Astrocyte (in vitro differentiated cells and primary cell): ENCODE measurements at places on chromosomes 3 and 15. TPM values are rescaled to one million over a fixed set of nuclear protein-coding genes. Genes with fewer than 3 reads are reported as not detected.
A peak's percentile ranks its signal among the peaks of the same experiment; 100 is the strongest.

- DNase-seq, result no peak
These were observed 4.6 kb downstream of the GRM2 start for GRCh38 chr3:51711352-51712037.

- no peak for DNase-seq
These were observed at the start of gene PLCL2 for GRCh38 chr3:16884748-16885592. TSS of gene PLCL2 (plus strand) at chr3:16884955. CDS start at chr3:16885040, 85 bp downstream.

DNA sequence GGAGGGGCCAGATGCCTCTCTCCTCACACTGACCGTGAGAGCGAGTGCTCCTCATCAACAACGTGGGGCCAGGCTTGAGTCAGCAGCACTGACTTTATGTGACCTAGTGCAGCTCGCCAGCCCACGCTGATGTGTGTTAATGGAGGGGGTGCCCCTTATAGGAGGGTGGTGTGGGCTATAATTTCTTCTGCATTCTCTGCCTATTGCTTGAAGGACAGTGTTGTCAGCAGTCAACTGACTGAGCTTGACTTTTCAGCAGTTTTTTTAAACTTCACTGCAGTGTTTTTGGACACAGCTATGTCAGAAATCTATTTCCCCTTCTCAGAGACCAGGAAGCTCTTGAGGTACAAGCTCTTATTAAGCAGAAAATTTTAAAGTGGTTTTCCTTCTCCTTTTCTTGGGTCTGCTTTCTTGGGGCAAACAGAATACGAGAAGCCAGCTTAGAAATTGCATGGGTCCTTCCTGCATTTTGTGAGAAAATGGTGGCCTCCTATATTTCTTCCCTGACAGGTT is 304.8 kb upstream of the CTDSPL start:
- no peak for DNase-seq

GRCh38 chr3:184914628-184915027 is 102.7 kb downstream of the VPS8 start:
- peak; percentile 43 for DNase-seq

The GPR176 gene
- total RNA-seq, result 33.5 and 35.4 TPM in 2 replicates

GRCh38 chr15:26790118-26790517 is 17.3 kb upstream of the GABRB3 start:
- no peak for DNase-seq

The CCDC33 gene
- total RNA-seq, result 0.41 and 0.96 TPM in 2 replicates

The IL17RB gene
- total RNA-seq, result 0.16 TPM in 1 of 2 replicates, not detected in the other

DNA sequence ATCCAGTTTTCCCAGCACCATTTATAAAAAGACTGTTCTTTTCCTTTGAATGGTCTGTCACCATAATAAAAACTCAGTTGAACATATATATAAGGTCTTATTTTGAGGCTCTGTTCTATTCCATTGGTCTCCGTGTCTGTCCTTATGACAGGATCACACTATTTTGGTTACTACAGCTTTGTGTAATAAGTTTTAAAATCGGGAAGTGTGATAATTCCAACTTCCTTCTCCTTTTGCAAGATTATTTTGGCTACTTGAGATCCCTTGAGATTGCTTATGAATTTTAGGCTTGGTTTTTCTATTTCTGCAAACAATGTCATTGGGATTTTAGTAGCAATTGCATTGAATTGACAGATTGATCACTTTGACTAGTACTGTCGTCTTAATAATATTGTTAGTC is 35.7 kb downstream of the SACM1L start:
- no peak for DNase-seq

DNA sequence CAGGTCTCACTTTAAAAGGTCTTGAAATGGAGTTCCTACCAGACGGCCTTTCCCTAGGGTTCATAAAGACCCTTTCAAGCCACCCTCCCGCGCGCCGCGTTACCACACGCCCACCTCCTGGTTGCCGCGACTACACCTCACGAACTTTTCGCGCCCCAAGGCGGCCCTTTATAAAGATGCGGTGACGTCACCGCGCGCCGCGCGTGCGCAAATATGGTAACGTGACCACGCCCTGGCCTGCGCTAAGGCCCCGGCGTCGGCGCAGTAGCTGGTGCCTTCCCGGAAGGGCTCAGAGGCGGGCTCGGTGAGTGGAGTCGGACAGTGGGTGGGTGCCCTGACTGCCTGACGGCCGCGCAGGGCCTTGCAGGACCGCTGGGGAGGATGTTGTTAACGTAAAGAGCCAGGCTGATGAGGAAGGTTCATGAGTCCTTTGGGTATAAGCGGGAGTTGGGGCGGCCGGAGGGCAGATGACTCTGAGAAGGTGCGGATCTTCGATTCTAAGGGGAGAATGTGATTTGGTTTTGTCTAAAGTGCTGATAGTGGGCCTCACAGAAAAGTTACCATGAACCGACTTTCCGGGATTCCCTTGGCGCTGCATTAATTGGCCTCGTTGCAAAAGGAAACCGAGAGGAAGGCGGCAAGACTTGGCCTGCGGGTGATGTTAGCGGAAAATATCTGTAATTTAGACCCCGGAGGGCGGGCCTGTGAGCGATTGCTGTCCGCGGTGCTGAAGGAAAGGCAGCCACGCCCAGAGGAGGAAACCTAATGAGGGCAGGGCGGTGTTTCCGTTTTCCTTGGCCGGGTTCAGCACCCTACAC is 54.4 kb downstream of the FEZF2 start:
- DNase-seq, result peak; percentile 68

GRCh38 chr3:140023616-140024530 is 88.9 kb downstream of the CLSTN2 start:
- no peak for DNase-seq

DNA sequence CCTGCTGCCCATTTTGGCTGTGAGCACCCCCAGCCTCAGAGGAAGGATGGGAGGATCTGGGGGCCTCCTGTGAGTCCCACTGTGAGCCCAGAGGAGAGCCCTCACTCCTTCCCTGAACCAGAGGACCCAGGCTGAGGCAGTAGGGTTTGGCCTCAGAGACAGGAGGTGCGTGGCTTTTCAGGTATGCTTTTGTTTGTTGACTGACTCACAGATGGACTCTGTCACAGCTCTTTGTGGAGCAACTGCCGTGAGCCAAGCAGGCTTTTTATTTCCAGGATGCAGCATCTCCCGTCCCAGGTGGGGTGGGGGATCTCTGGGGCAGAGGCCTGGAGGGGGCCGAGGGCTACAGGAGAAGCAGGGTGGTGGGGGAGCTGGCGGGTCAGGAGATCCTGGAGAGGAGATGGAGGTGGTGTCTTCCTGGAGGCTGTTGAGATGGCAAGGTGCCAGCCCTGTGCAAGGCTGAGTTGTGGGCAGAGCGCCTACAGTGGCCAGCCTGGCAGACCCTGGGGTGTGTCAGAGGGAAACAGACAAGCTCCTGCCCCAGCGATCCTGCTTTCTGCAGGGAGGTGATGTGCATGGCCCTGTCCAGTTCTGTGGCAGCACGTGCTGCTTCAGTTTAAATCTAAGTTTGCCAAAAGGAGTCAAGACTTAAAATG is 24.0 kb downstream of the PLXNA1 start:
- peak; percentile 7 for DNase-seq

GRCh38 chr15:28106294-28107110 is 7.4 kb upstream of the OCA2 start:
- DNase-seq, result no peak

- DNase-seq, result no peak
These were observed 63.2 kb upstream of the ATP11B start for GRCh38 chr3:182729903-182730674.

The IQCF5 gene
- not detected in 2 replicates for total RNA-seq

The ATP10A gene
- 21.1 and 36.6 TPM in 2 replicates for total RNA-seq

DNA sequence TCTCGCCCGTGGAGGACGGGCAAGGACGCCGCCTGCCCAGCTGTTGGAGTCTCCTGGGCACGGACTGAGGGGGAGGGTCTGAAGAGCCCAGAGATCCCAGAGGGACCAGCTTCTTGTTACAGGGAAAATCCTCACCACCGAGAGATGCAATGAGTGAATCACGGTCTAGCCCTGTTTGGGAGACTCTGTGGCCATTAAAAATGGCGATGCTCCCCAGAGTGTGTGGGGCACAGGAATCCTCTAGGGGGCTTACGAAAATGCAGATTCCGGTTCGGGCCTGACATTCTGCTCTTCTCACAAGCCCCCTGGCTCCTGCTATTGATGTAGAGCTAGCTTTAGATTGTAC is 35.5 kb upstream of the EPHB3 start:
- DNase-seq, result no peak

The TRPM1 gene
- not detected in 2 replicates for total RNA-seq

DNA sequence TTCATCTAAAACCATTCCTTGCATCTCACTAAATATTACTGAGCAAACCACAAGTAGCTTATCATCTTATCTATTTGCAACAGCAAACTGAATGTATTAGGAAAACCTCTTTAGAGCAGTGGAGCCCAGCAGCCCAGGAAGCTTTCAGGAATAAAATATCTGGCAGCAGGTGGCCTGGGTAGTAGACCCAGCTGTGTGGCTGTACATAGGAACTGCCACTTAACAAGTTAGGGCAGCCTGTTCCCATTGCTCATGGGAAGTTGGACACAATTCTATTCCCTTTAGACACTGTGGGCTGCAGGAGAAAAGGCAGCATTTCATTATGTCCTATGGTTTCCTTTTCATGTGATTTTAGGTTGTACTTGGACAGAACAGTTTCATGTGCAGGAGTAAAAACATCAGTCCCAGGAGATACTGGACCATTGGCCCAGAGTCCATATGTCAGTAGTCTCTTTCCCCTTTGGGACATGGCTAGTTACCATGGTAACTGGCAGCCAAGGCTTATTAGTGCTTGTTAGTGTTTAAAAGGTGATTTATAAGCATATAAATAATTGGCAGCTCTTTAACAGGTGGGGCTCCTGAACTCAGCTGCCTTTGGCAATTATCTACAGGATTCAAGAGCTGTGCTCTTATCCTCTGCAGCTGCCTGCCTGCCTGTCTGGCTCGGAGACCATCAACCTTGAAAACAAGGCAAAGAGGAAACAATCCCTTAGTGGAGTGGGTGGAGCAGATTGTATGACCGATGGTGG is 28.9 kb upstream of the LSAMP start:
- DNase-seq, result peak; percentile 0

DNA sequence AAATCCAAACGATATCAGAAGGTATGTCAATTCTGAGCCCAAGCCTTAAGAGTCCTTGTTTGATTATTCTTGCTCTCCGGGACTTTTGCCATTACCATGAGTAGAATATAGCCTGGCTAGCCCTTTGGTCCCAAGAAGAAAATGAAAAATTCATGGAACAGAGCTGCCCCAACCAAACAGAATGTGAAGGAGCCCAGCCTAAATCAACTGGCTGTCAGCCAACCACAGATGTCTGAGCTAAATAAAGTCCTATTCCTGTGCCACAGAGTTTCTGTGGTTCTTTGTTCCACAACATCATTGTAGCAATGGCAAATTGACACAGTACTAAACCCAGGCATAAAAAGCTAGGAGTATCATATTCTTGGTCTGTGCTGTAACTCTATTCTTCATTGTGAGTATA is 185.2 kb downstream of the CPNE4 start:
- no peak for DNase-seq
